H7 (cell line): ENCODE measurements at places on chromosomes 12 and 14. TPM values are rescaled to one million over a fixed set of nuclear protein-coding genes. Genes with fewer than 3 reads are reported as not detected.
A peak's percentile ranks its signal among the peaks of the same experiment; 100 is the strongest.

- DNase-seq = no peak
Observed at GRCh38 chr12:3920351-3921150, 47.4 kb upstream of the PARP11 start.

DNA sequence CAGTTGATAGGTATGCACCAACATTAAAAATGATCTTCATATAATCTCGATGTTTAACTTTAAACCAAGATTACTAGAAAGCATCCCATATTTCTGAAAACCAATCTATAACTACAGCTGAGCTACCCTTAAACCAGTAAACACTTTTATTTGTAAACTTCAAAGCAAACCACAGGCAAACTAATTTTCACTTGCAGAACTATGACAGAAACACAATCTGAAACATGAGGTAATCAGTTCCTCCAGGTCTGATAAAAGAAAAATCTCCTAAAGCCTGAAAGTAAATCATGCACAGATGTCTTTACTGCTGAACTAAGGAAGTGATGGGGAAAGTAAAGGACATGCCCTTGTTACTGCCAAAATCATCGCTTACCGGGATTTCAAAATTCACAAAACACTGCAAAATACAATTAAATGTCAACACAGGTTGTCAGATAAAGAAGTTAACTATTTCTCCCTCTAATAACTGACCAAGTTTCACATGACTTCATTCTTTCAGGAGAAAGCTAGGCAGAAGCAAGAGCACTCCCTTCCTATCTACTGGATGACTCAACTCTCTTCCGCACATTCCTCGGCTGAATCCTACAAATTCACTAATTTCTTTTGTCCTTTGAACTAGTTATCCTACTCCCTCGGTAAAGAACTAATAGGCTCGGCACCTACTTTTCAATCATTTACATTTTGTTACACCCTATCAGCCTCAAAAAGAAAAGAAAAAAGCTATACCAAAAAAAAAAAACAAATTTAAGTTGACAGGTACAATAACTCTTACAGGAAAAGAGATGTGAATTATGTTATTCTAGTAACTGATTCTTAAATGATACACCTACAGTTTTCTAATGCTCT is 1.4 kb downstream of the EEA1 start:
- DNase-seq = peak; percentile 49

DNA sequence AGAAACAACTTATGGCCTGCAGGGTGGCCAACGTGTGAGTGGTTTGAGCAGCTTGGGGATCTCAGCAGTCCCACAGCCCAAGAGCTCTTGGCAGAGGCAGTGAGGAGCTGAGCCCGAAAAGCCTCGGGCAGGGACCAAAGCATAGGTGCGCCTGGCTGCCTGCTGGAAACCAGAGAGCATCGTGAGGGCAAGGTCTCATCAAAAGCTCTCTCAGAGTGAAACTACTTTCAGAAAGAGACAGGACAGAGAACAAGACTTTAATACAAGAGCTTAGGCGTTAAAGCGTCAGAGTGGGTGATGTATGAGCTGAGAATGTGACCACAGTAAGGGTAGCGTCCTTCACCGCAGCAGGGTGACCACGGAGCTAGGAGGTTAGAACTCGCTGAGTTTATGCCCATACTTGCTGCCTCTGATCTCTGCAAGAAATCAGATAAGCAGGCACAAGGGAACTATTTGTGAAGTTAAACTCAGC is 30.8 kb downstream of the LGMN start:
- no peak for DNase-seq

DNA sequence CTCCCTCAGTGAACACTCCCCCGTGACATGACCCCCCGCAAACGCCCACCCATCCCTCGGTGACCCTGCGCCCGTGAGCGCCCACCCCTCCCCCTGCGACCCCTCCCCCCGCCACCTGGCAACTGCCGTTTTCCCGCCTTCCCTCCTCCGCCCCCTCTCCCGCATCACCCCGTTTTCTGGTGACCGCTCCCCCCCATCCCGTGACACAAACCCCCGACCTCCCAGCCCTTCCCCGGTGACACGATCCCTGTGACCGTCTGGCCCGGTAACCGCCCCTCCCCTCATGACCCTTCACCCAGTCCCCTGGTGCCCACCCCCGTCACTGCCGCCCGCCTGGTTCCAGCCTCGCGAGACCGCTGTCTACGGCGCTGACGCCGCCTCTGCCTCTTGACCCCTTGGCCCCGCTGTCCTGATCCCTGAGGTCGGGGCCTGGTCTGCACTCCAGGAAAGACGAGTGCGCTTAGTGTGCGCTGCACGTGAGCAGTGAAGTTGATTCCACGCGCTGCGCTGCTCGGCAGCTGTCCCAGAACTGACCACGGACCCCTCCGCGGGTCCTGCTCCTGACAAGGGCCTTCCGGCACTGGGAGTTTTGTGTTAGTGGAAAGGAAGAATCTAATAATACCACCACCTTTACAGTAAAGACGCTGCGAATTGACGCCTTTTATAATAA is 59.4 kb downstream of the DDX51 start:
- peak; percentile 93 for DNase-seq

GRCh38 chr12:120821878-120822277 is 82.3 kb downstream of the SPPL3 start:
- no peak for DNase-seq

DNA sequence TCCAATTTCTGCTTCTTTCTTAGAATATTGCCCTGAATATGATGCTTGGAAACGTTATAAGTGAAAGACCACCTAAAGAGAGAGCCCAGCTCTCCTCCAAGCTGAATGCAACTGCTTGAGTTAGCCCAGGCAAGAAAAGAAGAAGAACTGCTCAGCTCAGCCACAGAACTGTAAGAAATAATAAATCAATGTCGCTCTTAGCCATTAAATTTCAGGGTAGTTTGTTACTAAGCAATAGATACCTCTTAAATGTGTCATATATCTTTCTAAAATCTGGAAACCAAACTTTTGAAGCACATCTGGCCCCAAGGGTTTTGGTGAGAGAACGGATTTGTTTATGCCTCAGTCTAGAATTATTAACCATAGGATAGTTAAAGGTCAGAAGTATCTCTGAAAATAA is 50.4 kb downstream of the SLC6A15 start:
- DNase-seq = no peak

KERA gene
- total RNA-seq = not detected in 2 replicates

GLI1 gene
- 9.7 and 13.1 TPM in 2 replicates for total RNA-seq

UBR7 gene
- 42.2 and 45.7 TPM in 2 replicates for total RNA-seq

KCNC2 gene
- total RNA-seq = not detected in 2 replicates

RPS29 gene
- 4,430 and 8,199 TPM in 2 replicates for total RNA-seq

CLEC4D gene
- total RNA-seq = 0.07 TPM in 1 of 2 replicates, not detected in the other
